Lung (tissue), 17 donors: ENCODE measurements at places on chromosomes 16 and 17.

GRCh38 chr16:82895843-82896242 is 269.1 kb downstream of the CDH13 start:
- no peak for DNase-seq

DNA sequence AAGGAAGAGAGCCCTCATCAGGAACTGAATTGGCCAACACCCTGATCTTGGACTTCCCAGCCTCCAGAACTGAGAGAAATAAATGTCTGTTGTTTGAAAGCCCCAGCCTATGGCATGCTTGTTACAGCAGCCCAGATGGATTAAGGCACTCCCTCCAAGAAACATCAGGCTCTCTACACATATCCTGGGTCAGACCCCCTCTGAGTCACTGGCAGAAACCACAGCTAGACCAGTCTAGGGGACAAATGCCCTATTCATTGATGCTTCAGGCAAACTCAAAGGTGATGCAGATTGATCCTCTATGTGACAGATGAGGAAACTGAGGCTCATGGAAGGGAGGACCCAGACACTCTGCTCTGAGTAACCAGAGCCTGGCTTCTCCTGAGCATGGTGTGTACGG is 116.8 kb downstream of the WSCD1 start:
- no peak for DNase-seq

- no peak for DNase-seq
Observed at GRCh38 chr16:86156155-86156554, 257.2 kb downstream of the IRF8 start.

GRCh38 chr17:37327341-37328090 is 48.3 kb upstream of the C17orf78 start:
- no peak for DNase-seq

DNA sequence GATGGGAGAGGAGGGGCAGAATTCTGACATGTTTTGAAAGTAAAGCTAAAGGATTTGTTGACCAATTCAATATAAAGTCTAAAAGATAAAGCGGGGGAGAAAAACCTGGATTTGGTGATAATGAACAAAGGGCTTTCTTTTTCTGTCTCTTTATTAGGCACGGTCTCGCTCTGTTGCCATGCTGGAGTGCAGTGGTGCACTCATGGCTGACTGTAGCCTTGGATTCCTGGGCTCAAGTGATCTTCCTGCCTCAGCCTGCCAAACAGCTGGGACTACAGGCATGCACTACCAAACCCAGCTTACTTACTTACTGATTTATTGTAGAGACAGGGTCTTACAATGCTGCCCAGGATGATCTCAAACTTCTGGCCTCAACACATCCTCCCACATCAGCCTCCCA is 7.5 kb downstream of the CDR2 start:
- DNase-seq: no peak

DNA sequence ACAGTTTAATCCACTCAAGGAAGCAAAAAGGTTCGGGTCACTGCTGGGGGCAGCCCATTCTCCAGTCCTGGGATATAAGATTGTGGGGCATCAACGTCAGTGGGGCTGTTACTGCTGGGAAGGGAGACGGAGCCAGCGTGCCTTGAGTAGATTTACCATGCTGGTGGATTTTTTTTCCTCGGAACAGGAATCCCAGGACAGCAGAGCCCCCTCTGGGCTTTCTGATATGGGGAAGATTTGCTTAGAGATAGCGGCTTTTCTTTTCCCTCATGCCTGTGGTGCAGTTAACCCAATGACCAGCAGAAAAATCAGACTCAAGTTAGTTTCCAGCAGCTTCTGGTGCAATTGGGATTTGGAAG is 35.4 kb downstream of the WSCD1 start:
- no peak for DNase-seq

- DNase-seq: peak; percentile 51
Observed at GRCh38 chr16:86618431-86619238, 40.3 kb downstream of the FOXL1 start.

GRCh38 chr16:89485701-89486246 is 4.6 kb downstream of the ANKRD11 start:
- DNase-seq: no peak

DNA sequence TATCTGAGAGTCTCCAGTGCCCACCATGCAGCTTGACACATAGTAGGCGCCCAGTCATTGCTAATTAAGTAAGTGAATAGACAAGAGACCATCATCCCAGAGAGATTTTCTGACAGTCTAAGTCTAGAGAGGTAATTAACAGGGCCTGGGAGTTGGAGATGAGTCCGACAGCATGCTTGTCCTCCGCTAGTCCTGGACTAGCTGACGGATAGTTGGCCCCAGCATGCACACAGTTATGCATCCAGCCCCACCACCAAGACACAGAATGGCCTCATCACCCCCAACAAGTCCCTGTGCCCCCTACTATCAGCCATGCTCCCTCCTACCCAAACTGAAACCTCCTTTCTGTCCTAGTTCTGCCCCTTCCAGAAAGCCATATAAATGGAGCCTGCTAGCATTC is 10.0 kb downstream of the GRB7 start:
- no peak for DNase-seq
